ENCODE measurements at places on chromosomes 5 and 9. TPM values are rescaled to one million over a fixed set of nuclear protein-coding genes. Genes with fewer than 3 reads are reported as not detected.

DNA sequence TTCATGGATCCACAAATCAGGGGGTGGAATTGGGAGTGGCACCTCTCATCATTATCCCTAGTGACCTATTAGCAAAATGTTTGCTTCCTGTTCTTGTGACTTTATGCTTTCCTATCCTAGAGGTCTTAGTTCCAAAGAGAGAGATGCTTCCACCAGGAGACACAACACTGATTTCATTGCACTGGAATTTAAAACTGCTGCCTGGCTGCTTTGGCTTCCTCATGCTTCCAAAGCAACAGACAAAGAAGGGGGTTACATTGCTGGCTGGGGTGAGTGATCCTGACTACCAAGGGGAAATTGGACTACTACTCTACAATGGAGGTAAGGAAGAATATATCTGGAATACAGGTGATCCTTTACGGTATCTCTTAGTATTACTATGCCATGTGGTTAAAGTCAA lies 69.2 kb upstream of the SH3GL2 start:
- DNase-seq = no peak

- no peak for DNase-seq
Measured at GRCh38 chr9:16306586-16306985, 563.9 kb downstream of the BNC2 start.

GRCh38 chr5:18305288-18305924 lies 671.1 kb downstream of the TAF11L14 start:
- peak; percentile 20 for DNase-seq

DNA sequence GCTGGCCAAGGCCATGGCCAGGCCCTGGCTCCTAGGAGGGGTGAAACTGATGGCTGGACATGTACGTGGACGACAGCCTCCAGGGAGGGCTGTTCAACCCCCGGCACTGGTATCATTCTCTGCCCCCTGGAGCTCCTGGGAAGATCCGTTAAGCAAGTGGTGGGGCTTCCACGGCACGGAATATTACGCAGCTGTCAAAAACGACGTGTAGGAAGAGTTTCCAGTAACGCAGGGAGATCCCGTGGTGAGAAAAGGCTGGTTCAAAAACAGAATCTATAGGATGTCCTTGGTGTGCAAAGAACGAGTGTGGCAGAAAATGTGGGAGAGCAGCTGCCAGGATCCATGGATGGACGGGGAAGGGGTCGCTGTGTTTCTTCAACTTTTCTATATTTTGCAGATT lies 36.3 kb upstream of the TMEM250 start:
- DNase-seq = no peak

DNA sequence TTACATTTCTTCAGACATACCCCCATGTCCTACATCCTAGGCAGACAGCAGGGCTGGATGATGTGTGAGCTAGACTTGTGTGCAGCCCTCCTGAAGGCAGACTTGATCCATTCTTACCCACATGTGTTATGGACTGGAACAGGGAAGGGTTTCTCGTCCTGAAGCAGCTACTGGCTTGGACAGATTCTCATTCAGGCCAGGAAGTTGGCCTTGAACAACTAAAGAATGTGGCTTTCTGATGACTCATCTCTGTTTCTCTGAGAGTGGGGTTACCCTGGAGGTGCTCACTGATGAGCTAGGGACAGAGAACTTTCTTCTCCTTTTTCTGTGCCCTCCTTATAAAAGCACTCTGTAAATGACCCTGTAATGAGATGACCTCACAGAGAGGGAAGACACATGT lies 246.5 kb downstream of the PCSK5 start:
- DNase-seq = peak; percentile 46

DNA sequence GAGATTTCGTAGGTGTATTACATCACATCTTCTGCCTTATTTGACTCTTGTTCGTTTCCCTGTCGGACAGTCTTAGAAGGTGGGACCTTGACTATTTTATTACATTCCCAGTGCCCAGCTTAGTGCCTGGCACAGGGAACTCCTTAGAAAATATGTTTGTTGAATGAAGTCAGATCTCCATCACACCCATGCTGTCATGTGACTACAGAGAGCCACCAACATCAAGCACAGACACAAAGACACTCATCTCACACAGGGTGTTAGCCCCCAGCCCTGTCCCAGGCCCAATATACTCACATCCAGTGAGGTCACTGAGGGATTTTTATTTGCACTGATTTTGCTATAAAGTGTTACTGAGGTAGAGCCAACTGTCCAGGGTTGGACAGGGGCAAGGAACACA lies 692 bp upstream of the SRA1 start:
- DNase-seq = no peak

DNA sequence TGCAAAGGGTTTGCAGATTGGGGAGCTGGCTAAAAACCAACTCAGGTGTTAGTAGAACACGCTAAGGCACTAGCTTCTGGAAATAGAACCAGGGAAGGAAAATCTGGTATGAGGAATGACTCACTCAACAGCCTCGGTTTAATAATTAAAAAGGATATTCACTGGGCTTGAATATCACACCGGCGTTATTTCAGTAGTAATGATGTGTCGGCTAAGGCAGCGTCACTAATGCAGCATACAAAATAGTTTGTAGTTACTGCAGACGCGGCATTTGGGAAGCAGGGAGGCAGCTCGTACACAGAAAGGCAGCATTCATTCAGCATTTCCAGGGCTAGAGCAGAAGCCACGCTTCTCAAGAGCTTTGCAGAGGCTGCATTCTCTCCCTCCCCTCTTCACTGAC lies 1.7 kb downstream of the ADRA1B start:
- DNase-seq = no peak

DNA sequence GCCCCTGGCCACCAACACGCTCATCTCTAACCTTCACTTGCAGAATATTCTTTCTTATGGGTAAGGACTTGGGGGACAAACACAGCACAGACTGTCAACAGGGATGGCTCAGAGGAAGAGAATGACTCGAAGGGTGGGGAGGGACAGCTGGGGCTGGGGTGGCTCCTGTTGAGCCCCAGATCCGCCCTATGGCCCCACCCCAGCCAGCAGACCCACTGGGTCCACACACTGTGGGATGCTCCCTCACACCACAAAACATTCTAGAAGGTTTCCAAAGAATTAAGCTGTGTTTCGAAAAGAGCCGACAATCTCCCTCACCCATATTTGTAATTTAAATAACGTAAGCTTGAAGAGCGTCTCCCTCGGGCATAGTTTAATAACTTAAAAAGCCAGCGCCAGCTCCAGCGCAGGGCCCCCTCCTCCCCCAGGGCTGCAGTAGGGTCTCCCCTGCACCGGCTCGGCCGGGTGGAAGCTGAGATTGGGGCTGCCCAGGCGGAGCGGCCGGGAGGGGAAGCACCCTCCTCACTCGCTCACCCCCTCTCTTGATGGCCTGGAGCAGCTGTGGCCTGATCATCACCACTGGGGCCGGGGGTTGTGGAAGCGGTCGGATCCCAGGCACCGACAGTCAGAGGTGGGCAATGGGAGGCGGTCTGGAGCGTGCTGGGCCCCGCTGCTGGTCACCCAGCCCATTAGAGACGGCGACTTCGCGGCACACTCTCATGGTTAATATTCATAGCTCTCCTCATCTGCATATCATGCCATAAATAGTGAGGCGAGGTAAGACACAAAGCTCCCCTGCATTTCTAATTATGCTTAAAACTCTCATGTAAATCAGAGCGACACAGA lies 37.6 kb downstream of the NACC2 start:
- no peak for DNase-seq

- DNase-seq = no peak
Measured at GRCh38 chr9:1929722-1930244, 85.4 kb upstream of the SMARCA2 start.

GRCh38 chr5:172410662-172411483 lies 43.5 kb downstream of the SH3PXD2B start:
- no peak for DNase-seq

- DNase-seq = no peak
Measured at GRCh38 chr9:98892288-98892687, 51.4 kb upstream of the COL15A1 start.

- DNase-seq = no peak
Measured at GRCh38 chr5:107254214-107254901, 416.4 kb downstream of the EFNA5 start.

Gene KYAT1
- total RNA-seq = 19.5 TPM

Gene IL5
- not detected for total RNA-seq

Gene SPATA31C2
- not detected for total RNA-seq
